AG04450 (cell line): ENCODE measurements at places on chromosomes 2 and 18. TPM values are rescaled to one million over a fixed set of nuclear protein-coding genes. Genes with fewer than 3 reads are reported as not detected.

- DNase-seq = no peak
Observed at GRCh38 chr18:25876330-25876948, 214.0 kb downstream of the SS18 start.

GRCh38 chr2:239583879-239584859 is 183.3 kb upstream of the HDAC4 start:
- no peak for DNase-seq

DNA sequence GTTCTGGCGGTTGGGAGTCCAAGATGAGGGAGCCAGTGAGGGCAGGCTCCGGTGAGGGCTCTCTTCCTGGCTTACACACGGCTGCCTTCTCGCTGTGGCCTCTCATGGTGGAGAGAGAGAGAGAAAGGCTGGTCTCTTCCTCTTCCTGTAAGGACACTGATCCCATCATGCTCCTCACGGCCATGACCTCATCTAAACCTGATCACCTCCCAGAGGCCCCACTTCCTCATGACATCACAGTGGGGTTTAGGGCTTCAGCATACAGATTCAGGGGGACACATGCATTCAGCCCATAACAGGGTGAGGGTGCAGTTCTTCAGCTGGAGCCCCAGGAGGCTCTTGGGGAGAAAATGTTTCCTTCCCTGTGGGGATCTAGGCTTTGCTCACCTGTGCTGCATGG is 29.2 kb downstream of the AGAP1 start:
- DNase-seq = no peak

DNA sequence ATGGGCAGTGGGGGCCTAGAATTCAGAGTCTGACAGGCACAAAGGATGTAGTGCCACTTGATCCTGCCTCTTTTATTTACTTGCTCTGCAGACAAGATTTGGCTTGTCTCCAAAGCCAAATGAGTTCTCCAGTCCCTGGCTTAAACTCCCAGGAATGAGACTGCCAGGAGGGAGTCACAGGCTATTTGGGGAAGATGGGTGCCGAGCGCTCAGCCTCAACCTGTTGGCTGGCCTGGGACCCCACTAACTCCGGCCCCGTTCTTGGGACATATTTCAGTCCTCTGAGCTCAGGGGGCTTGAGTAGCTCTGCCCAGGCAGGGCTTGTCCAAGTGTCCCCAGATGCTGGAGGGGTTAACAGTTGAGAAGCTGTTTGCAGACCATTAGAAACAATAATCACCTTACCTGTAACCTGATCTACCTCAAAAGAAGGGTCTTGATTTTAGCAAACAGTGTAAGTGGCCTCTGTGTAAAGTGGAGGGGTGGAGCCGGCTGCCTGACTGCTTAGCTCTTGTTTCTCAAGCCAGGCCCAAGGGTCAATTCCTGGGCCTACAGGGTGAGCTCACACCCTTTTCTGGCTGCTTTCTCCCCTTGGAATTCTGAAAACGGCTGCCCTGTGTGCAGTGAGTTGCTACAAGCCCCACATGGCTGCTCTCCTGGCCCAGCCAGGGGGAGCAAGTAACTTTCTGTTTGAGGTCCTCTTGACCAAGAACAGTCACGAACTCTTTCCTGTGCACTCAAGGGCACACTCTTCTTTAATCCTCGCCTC is 27.1 kb upstream of the FZD5 start:
- DNase-seq = no peak

Gene LYPD6
- 1.1 and 1.3 TPM in 2 replicates for polyA plus RNA-seq

Gene DES
- 19.8 and 24.9 TPM in 2 replicates for polyA plus RNA-seq

Gene C2orf81
- 0.16 TPM in 2 replicates for polyA plus RNA-seq
